ENCODE measurements at places on chromosomes 1 and 21. TPM values are rescaled to one million over a fixed set of nuclear protein-coding genes. Genes with fewer than 3 reads are reported as not detected.
A peak's percentile ranks its signal among the peaks of the same experiment; 100 is the strongest.

DNA sequence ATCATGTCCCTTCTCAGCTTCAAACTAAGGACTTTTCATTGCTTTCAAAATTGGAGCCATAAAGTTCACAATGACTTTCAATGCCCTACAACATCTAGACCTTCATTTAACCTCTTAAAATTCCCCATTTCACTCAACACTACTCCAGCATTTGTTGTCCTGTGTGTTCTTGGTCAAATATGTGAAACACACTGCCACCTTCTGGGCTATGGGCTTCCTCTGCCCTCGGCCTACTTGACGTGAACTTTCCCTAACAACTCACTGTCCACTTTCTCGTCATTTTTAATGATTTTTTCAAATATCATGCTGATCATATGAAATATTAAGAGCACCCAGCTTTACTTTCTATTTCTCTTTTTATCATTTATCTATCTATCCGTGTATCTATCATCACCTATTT is 2018.4 kb downstream of the NCAM2 start:
- peak; percentile 5 for DNase-seq

DNA sequence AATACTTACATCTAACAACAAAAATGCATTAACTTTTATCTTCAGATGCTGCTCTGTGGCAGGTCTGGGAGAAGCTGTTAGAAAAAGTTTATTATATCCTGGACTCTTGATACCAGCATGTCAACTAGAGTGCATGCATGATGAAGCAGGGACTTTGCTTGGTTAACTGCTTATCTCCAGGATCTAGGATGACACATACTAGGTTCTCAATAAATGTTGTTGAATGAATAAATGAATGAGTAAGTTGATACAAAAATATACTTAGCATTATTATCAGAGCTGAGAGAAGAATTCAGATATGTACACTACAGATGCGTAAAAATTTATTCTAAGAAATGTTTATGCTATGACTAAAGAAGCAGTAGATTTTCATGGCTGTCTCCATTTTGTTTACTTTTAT is 304.3 kb downstream of the LTN1 start:
- no peak for DNase-seq

DNA sequence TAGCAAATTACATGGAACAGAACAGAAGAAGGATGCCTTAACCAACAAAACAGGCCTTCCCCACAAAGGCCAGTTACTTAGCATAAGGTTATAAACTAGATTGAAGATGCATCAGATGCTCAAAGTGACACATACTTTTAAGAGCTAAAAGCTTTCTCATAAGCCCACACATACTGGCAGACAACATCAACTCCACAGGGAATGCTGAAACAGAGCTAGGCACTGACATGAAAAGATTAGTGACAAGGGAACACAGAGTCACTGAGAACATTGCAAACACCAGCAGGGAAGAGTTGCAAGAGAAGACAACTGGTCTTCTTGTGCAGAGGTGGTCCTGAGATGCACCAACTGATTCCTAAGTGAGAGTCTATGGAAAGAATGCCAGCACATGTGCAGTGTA is 6.9 kb downstream of the TTC13 start:
- DNase-seq, result no peak

- peak; percentile 60 for DNase-seq
Observed at GRCh38 chr1:56516539-56517252, 62.7 kb downstream of the PLPP3 start.

GRCh38 chr1:234578735-234579134 is 31.2 kb downstream of the IRF2BP2 start:
- no peak for DNase-seq

C2CD4D gene
- not detected for total RNA-seq

AK5 gene
- 14.9 TPM for total RNA-seq

SPRR5 gene
- total RNA-seq, result not detected

Data from HT1080 (cell line).